ENCODE measurements at places on chromosomes 6 and 20.

GRCh38 chr6:129717277-129717676 lies 7.3 kb upstream of the ARHGAP18 start:
- no peak for DNase-seq

- no peak for DNase-seq
Measured at GRCh38 chr6:43184268-43184985, 2.4 kb downstream of the CUL9 start.

DNA sequence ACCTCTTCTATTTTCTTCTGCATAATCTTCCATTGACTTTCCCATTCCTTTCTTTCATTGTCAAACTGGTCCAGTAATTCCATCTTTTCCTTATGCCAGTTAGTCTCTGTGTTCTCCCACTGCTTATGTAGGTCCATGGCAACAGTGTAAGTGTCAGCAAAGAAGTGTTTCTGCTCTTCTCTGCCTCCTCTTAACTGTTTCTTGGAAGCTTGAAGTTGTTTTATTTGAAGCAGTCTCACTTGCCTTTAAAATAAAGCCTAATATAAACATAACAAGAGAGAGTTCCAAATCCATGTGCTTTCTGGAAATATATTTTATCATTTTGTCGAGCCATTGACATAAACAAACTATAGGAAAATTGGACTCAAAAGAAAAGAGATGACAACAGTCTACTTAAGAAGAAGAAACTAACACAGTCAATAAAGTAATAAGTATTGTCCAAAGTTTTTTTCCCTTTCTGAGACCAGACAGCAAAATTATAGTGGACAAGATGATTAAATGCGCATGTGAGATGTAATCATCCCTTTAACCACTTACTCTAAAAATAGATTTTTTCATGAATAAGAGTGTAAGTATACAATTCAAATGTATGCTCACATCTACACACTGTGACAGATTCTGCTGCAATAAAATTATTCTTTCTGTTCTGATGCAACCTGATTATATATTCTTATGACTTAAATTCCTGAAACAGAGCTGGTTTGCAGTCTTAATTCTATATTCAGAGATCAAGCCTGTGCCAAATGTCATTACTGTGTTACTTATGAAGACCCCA lies 5.2 kb downstream of the KIAA0408 start:
- no peak for DNase-seq

- no peak for DNase-seq
Measured at GRCh38 chr6:21603082-21603952, 9.8 kb downstream of the SOX4 start.

DNA sequence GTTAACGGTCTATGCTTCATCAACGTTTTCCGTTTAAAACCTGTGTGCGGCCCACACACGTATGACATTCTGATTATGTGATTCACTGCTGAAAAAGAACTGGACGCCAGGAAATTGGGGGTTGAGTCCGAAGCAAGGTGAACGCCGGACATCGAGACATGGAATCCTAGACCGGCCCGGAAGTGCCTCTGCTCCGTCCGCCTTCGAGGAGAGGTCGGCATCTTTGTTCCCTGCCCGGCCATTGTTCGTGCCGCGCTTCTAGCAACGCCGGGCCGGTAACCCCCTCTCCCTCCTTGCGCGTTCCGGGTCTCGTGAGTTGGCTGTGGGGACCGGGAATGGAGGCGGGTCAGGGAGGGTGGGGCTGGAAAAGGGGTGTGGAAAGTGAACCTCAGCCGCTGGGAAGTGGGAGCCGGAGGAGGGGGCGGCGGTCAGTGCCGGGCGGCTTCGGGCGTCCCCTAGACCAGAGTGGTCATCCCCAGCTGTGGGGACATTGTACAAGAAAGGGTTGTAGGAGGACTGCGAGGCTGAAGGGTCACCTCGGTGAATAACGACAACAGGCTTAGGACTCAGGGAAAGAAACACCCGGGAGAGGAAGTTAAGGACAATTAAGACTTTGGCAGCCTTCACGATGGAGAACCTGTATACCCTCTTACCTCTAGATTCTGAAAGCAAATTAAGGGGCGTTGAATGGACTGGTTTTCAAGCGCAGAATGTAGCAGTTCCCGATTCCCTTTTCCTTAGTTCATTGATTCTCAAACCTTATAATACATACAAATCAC lies at the start of gene ZSCAN9:
TSS of gene ZSCAN9 (plus strand) at position 220 of the 779 bp plus-strand sequence. CDS start 1,810 bp downstream, outside the sequence.
- peak; percentile 83 for DNase-seq

- no peak for DNase-seq
Measured at GRCh38 chr6:50007819-50008218, 14.0 kb downstream of the DEFB110 start.

DNA sequence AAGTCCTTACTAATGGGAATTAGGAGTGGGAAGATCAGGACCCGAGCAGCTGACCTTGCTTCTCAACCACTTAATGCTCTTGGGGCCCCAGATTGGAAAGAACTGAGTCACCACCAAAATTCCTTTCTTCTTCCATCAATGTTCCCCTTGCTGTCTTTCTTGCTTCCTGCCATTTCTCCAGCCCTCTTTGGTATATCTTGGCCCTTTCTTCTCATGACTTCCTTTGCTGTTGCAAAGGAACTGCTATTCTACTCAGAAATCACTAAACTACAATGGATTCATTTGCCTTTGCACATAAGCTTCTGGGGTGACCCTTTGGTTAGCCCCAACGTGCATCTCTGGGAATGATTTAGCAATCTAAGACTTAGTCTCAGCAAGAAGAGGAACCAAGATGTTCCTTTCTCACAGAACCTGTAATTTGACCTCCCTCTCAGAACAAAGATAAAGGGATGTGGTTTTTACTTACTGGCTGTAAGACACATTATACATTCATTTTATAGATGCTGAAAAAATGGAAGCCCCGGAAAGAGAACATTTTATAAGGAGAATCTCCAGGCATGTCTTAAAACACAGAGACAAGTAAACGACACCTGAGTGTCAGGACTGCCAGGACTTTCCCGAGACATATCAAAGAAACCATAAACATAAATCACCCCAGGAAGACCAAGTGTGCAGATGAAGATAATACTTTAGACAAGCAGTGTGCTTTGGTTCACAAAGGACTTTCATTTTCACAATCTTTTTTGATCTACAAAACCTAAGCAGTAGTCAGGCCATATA lies 99.0 kb upstream of the TNFAIP3 start:
- DNase-seq, result no peak

- no peak for DNase-seq
Measured at GRCh38 chr20:6269168-6269873, 146.5 kb upstream of the FERMT1 start.
